IPS DF 19.7 (cell line): ENCODE measurements at places on chromosomes 3 and 15.

GRCh38 chr3:5087209-5087608, 34.9 kb upstream of the ARL8B start:
- DNase-seq = no peak

DNA sequence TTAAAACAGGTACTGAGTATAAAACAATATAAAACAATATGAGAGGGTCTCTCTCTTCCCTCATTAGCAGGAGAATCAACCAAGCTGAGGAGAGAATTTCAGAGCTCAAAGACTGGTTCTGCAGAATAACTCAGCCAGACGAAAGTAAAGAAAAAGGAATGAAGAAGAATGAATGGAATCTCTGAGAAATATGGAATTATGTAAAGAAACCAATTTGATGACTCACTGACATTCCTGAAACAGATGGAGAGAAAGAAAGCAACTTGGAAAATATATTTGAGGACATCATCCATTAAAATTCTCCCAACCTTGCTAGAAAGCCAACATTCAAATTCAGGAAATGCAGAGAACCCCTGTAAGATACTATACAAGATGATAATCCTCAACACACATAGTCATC, 630.9 kb downstream of the PYDC2 start:
- no peak for DNase-seq

DNA sequence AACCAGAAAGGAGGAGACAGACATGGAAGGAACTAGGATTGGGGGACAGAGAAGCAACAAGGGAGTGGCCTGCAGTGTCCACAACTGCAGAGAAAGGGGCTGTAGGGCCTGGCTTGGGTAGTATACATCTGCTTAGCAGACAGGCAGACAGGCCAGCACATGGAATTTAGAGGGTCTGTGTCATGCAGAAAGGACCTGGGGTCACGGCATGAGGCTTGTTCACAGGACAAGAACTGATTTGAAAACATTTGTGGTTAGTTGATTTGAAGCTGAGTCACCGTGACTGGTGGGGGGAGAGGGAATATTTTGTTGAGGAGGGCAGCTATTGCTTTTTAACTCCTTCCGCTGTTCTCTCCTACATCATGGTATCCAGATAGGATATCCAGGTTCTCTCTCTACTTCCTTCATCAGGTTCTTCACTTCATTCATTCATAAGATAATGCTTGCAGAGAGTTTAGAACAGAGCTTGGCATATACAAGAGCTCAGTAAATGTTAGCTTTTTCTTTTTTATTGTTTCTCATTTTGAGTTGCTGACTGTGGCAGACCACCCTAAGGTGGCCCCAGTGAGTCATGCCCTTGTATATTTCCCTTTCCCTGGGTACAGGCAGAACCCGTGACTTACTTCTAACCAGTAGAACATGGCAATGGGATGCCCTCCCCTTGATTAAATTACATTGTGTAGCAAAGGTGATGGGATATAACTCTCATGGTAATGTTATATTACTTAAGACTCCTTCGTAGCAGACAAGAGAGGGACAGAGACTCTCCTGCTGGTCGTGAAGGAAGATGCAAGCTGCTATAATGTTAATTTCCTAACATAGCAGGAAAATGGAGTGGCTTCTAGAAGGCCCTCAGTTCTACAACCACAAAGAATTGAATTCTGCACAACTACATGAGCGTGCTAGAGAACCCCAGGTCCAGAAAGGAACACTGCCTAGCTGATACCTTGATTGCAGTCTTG, 95.0 kb upstream of the NMNAT3 start:
- no peak for DNase-seq

- DNase-seq = no peak
Observed at GRCh38 chr3:40070816-40071215, 238.7 kb upstream of the EIF1B start.

DNA sequence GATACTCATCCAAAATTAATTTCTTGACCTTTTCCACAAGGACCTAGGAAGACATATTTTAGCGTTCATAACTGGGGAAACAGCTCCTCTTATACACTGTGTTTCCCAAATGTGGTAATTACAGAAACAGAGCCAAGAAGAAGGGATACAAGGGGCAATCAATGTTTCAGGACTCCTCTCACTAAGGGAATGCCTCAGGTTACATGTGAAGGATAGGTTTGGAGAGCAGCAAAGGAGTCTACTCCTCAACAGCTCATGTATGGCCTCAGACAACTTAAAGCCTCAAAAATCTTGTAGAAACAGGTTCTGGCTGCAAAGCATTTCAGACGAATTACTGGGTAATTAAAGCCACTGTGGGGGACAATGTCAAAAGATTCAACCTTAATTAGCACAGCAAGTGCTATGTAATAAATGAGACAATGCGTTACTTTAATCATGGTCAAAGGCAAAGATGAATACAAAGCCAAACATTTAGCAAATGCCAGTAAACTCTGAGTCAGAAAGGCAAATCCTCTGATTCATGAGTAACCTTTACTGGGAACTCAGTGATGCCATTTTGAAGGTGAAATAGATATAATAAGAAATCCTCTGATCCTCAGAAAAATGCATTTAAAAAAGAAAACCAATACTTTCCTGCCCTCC, 1111.2 kb downstream of the TUSC7 start:
- DNase-seq = no peak

DNA sequence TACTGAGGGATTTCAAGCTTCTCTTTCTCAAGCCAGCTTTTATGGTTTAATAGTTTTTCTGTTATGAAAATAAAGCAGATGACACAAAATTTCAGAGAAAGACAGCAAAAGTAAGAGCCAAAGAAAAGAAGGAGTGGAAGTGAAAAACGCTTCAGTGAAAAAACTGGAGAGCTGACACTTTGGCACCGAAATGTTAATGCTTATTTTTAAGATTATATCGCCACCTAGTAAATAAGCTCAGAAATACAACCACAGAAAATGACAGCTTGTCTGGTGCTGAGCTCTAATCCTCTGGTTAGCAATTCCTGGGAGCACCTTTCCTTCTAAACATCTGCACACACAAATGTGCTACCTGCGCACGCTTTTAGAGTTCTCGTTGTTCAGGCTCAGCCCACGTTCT, 101.6 kb downstream of the ZPLD1 start:
- no peak for DNase-seq

- DNase-seq = no peak
Observed at GRCh38 chr3:132730891-132731580, 8.8 kb upstream of the NPHP3 start.

GRCh38 chr15:43552256-43552655, 34.8 kb downstream of the MAP1A start:
- no peak for DNase-seq
